Stimulated activated CD4-positive, alpha-beta T cell treated with anti-CD3 and anti-CD28 coated beads, Interleukin-1b, Interleukin-23, amount 100 ng/mL, for 4 hours (primary cell): ENCODE measurements at places on chromosomes 2 and 18.

- DNase-seq: no peak
Observed at GRCh38 chr18:38427736-38428135, 862.1 kb upstream of the CELF4 start.

DNA sequence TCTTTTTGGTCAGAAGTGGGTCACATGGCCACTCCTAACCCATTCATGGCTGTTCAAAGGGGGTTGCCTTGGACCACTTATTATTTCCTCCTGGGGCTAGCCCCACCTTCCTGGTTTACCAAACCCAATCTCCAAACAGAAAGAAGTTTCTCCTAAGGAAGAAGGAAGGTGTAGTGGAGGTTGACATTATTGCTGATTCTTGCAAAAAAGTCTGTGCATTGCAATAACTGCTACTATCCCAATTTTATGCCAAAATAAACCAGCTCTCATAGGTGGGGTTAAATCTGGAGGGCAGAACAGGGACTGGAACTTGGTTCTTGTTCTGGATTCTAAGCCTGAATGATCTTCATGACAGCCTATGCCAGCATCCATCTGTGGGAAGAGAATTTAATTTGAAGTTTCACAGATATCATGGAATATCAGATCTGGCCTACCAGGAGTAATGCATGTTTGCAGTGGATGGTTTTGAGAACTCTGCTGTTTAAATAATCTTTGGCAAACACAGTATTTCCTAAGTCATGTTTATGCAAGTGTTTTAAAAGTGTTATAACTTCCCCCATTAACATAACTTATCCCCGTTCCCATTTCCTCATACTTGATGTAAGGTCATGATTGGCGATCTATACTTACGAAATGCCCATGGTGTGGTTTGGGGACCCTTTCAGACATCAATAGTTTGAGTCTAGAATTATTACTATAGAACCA lies 11.9 kb downstream of the ANXA4 start:
- no peak for DNase-seq

GRCh38 chr18:45755934-45756333 lies 32.0 kb downstream of the SLC14A1 start:
- no peak for DNase-seq

- no peak for DNase-seq
Observed at GRCh38 chr2:122486086-122486485, 730.6 kb downstream of the TSN start.

GRCh38 chr2:127673291-127674069 lies 1.9 kb downstream of the LIMS2 start:
- no peak for DNase-seq

DNA sequence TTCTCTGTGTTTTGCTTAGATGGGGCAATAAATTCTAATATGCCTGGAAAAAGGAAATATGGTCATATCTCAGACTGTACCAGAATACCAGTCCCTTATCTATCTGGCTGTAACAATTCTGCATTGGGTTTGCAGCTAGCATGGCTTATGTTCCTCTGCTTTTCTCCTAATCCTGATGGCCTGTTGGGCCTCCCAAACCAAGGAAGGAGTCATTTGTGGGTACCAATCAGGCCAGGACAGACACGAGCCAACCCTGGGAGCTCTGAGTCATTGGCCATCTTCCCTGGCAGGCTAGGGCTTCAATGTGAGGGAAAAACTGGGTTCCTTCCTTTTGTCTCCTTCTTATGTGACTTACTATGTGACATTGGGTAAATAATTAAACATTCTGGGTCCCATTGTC lies 12.0 kb downstream of the SMARCAL1 start:
- DNase-seq: no peak
